Ascending aorta (tissue), 2 donors: ENCODE measurements at places on chromosomes 5 and 9.

DNA sequence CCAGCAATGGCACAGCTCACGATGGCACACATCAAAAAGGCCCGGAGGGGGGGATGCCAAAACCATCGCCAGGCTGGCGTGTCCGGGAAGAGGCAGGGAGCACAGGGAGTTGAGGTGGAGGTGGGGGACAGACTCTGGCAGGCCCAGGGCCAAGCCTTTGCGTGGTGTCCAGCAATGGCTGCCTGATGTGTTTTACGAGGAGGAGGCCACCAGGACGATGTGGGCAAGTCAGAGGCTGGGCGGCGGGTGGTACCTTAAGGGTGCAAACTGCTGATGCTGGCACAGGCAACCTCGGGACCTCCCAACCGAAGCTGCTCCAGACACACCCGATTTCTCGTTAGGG is 4.7 kb downstream of the VAV2 start:
- DNase-seq: no peak

DNA sequence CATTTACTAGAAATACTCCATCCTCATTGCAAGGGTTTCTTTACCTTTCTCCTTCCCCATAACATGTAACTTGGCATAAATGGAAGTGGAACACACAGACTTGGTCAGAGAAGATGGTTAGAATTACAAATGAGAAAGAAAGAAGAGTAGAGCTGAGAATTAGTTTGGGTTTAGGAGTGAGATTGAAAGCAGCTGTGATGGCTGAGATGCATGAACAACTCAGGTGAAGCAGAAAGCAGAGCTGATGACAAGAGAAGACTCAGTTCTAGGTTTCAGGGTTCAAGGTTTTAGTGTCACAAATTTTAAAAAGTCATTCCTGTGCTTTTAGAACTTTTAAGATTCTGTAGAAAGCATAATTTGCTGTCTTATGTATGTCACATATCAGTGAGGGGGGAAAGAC is 54.0 kb downstream of the TMEM161B start:
- DNase-seq: no peak

- no peak for DNase-seq
Measured at GRCh38 chr5:172276214-172276613, 7.3 kb downstream of the UBTD2 start.

GRCh38 chr9:116767219-116767618 is 80.1 kb downstream of the TRIM32 start:
- no peak for DNase-seq

DNA sequence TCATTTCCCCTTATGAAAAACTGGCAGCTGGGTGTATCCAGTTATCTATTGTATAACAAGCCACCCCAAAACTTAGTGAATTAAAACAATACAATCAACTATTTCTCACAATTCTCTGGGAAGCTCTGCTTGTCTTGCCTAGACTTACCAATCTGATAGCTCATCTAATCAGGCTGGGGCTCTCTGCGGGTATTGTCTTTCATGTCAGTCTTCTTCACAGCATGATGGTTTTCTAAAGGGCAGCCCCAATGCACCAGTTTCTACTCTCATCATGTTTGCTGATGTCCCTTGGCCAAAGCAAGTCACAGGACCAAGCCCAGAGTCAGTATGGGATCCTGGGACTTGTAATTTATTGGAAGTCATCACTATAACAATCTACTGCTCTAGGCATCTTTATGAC is 433.5 kb downstream of the KIAA0825 start:
- DNase-seq: no peak

DNA sequence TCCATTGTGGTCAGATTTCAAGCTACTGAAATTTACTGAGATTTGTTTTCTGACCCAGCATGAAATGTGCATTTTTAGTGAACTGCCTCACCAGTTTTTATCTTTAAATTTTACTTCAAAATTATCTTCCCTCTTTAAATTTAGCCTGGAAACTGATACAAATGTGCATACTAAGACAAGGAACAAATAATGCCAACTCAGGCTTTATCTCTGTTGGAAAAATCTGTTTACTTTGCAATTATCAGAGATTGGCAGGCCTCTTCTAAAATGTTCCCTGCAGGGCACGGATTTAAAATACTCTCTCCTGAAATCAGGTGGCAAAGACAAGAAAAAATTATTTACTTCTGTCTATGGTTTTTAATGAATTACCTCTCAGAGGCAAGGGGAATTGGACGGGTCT is 151.0 kb upstream of the PTCH1 start:
- no peak for DNase-seq

DNA sequence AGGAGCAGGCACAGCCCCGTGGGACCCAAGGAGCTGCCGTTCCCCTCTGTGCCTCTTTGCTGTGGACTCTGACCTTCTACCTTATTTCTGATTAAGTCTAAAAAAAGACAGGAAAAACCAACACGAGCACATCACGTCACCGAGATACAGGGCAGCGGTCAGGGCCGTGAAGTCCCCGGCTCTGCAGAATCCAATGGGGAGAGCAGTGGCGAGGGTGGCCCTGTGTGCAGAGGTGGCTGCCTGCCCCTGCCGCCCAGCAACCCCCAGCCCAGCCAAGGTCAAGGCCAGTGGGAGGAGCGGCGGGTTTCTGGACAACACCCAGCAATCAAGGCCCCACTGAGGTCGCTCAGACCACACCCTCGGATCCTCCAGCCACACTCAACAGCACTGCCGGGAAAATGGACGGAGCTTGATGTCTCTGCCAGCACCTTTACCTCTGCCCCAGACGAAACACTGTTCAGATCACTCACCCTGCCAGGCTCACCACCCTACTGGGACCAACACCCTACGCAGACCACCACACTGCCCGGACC is 32.7 kb upstream of the SLC9A3 start:
- no peak for DNase-seq

DNA sequence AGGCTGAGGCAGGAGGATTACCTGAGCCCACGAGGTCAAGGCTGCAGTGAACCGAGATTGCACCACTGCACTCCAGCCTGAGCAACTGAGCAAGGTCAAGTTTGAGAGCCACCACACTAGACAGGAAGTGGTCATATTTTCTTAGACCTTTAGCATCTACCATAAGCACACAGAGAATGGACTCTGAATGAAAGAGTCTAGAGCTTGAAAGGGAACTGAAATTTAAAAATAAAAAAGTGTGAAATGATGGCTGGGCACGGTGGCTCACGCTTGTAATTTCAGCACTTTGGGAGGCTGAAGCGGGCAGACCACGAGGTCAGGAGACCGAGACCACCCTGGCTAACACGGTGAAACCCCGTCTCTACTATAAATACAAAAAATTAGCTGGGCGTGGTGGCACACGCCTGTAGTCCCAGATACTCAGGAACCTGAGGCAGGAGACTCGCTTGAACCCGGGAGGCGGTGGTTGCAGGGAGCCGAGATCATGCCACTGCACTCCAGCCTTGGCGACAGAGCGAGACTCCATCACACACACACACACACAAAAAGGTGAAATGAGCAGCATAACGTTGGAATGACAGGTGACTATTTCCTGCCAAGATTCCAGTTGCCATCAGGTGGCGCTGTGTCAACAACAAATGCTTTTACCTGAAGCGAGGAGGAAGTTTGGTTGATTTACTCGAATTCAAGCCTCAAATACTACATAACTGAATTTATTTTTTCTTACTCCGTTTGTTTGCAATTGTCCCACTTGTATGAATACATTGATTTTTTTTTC is 21.3 kb upstream of the AK3 start:
- DNase-seq: no peak

DNA sequence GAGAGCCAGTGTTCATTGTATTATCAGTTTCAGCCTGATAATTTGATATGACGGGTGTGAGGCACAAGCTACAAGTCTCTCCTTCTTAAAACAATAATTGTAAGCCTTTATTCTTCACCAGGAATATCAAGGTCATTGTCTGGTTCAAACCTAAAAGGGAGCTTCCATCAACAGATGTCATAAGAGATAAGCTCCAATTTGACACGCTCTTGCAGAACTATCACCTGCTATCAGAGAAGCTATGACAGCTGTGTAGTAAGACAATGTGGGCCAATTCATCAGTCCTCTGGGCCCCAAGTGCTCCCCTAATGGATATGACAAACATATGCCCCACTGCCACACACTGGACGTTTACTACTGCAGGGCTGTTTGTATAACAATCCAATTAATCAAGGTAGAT is 1010.2 kb upstream of the DMAC1 start:
- DNase-seq: no peak

DNA sequence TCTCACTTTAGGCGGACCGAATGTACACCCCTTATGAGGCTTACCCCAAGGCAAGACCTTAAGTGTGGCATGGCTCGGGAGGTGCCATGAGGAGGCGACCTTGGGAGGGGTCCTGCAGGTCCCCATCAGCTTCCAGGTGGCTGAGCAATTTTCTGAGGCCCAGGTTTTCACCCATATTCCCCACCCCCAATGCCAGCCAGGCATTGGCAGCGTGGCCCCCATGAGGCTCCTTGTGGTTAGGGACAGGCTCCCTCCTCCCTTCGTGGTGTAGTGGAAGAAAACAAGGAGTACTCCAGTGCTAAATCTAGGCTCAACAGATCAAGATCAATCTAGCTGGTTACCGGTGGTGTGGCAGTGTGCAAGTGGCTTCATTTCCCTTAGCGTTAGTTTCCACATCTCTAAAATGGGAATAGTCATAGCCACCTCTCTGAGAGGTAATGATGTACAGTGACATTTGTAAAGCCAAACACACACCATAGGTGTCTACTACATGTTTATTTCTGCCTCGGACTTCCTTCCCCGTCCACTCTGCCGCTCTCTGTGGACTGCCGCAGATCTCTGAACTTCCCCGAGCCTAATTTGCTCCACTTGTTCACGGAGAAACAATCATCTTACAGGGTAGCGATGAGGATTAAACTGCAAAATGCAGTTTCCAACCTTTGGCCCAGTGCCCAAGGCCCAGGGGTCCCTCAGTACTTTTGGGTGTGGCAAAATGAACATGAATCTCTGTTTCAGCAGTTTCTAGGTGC is 8.4 kb downstream of the LHX2 start:
- no peak for DNase-seq
